ENCODE measurements at places on chromosomes 5 and 9. TPM values are rescaled to one million over a fixed set of nuclear protein-coding genes. Genes with fewer than 3 reads are reported as not detected.

DNA sequence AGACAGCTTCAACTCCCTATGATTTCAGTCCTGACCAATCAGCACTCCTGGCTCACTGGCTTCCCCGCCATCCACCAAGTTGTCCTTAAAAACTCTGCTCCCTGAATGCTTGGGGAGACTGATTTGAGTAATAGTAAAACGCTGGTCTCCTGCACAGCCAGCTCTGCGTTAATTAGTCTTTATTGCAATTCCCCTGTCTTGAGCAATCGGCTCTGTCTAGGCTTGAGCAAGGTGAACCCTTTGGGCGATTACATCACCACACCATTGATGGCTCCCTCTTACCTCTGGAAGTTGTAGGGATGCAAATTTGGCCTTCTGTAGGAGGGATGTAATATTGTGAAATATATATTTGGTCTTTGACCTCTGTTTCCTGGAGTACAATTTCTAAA lies 2.9 kb upstream of the SLC23A1 start:
- no peak for DNase-seq

GRCh38 chr5:32174011-32174870 lies at the start of gene GOLPH3:
Gene GOLPH3, minus strand, starts transcription at chr5:32174319. Its CDS starts 285 bp downstream, at chr5:32174034.
- peak; percentile 96 for DNase-seq

GRCh38 chr5:157918811-157919742 lies 60.1 kb upstream of the CLINT1 start:
- no peak for DNase-seq

DNA sequence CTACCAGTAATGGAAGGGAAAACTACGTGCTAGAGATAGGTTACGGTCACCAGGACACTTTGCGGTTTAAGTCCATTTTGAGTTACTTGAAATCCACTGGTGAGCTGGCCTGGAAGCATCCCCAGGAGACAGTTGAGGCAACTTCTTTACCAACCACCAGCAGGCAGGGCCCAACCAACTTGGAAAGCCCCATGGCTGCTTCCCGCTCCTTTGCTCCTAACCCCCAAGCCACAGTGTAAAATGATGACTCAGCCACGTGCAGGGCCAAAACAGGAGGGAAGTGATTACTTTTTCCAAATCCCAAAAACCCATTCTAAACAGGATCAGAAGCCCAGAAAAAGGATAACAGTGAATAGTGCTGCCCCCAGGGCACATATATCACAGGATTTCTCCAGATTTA lies 87.4 kb downstream of the PAX5 start:
- DNase-seq, result no peak

- no peak for DNase-seq
Measured at GRCh38 chr9:73543727-73544126, 392.1 kb downstream of the ANXA1 start.

The GCNT4 gene
- total RNA-seq, result 0.30 TPM

The PNPLA7 gene
- 7.0 TPM for total RNA-seq

The CD74 gene
- total RNA-seq, result 2,270 TPM

Data from heart right ventricle (tissue), 16 donors.